ENCODE measurements at places on chromosomes 7 and 10.
A peak's percentile ranks its signal among the peaks of the same experiment; 100 is the strongest.

GRCh38 chr10:31204090-31204489 lies 114.9 kb upstream of the ZEB1 start:
- no peak for DNase-seq

- DNase-seq: peak; percentile 36
Observed at GRCh38 chr7:132187391-132187790, 388.9 kb downstream of the PLXNA4 start.

GRCh38 chr7:16562456-16563220 lies 36.0 kb downstream of the LRRC72 start:
- DNase-seq: no peak

- no peak for DNase-seq
Observed at GRCh38 chr7:38189231-38189938, 11.3 kb downstream of the STARD3NL start.

DNA sequence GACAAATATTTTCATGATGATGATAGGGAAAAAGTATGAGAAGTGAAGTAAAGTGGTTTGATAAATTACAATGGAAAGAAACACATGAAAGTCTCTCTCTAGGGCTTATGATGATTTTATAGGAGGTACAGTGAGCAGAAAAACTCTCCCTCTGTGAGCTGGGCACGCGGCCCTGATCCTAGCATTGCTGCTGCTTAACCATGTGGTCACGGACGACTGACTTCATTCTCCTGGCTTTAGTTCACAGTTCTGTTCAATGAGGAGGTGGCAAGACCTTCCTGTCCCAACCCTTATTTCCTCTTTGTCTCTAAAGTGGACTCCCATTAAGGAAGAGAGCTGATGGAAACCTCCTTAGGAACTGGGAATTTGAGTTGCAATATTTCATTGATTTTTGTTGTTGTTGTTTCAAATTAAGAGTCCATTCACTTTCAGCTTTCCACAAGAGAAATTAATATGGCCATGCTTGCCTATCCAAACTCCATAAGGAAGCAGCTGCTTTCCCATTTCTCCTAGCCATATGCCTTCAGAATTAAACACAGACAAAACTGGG lies 8.2 kb upstream of the PON3 start:
- peak; percentile 80 for DNase-seq

DNA sequence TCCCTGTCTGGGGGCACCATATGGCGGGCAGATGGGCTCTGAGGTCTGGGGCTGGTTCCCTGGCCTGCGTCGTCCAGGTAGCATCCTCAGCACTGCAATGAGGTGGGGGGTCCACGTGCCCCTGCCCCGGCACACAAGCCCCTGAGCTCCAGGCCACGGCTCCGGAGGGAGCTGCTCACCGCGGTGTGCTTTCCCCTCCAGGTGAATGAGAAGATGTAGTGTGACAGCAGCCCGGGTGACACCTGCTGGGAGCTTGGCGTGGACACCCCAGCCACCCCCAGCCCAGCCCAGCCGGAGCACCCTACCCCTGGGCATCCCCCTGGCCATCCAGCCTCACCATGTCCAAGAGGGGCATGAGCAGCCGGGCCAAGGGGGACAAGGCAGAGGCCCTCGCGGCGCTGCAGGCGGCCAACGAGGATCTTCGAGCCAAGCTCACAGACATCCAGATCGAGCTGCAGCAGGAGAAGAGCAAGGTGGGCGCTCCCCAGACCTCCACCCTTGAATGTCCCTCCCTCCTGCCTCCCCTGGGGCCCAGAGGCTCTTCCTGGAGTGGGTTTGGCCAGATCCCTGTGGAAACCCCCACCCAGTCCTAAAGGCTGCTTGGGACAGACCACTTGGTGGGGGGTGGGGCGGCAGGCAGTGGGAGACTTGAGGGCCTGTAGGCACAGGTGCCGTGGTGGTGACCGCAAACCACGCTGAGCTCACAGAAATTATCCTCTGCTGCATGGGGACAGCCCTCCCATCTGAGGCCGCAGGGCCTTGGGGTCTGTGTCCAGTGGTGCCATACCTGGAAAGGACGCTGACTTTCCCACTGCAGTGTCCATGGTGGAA lies 38.9 kb downstream of the JAKMIP3 start:
- peak; percentile 73 for DNase-seq

DNA sequence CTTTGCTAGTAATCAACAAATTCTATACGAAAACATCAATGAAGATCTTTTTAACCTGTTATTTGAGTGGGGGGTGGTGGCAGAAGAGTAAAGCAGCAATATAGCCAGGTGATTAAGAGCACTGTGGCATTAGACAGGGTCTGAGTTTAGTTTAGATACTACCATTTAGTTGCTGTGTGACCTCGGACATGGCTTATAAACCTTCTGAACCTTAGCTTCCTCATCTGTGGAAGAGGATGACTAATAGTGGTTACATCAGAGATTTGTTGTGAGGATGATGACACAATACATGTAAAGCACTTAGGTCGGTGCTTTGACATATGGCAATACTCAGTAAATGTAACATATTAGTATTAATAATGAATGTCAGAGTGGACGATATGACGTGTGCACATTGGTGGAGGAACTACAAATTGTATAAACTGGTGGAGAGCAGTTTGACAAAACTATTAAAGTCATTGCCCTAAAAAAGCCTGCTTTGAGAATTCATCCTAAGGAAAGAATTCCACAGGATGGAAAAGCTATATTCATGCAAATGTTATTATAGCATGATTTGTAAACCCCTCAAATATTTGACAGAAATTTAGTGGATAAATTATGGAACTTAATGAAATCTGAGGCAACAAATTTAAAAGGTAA lies 24.3 kb downstream of the SPAG6 start:
- DNase-seq: no peak

DNA sequence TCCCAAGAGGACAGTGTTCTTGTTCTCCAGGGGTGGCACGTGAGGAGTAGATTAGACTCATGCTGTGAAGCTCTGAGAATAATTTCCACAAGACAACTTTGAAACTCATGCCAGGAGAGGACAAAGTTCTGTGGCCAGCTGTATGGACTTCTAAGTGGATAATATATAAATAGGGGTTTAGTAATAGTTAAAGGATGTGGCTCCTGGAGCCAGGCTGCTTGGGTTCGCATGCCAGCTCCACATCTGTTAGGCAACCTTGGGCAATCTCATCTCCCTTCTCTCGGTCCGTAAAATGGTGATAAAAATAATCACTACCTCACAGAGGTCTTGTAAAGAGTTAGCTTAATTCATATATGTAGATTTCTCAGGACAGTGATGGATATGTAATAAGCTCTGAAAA lies 35.8 kb downstream of the ACSL5 start:
- no peak for DNase-seq

DNA sequence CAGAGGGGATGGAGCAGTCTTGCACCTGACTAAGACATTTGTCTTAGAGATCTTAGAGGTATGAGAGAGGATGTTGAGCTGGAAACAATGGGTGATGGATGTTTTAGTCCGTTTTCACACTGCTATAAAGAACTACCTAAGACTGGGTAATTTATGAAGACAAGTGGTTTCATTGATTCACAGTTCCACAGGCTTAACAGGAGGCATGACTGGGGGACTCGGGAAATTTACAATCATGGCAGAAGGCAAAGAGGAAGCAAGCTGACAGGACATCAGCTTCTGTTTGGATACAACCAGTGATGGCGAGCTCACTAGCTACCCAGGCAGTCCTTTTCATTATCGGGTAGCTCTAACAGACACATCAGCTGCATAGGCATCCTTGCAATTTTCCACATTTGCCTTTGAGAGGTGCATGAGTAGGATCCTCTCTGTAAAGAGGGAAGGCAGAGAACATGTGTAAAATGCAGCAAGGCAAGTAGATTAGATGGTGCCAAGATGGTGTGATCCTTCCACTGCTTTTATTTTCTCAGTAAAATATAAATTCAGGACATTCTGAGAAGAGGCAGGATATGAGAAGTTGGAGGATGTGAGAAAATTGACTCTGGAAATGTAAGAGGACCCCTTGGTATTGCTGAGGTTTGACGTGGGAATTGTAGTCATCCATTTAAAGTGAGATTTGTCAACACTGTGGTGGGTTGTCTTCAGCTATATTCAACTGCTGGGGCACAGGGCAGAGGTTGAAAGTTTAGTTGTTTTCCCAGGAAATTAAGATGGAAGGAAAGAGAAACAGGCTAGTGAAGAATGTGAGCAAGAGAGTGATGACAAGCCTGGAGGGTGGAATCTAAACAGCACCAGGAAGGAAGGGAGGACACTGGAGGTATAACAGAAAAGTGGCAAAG lies 1140.0 kb upstream of the AUTS2 start:
- no peak for DNase-seq

GRCh38 chr10:106741006-106741530 lies 423.4 kb downstream of the SORCS1 start:
- no peak for DNase-seq

- DNase-seq: no peak
Observed at GRCh38 chr7:16271355-16271915, 149.9 kb downstream of the CRPPA start.

GRCh38 chr10:22723343-22723779 lies 9.0 kb upstream of the PIP4K2A start:
- DNase-seq: no peak

DNA sequence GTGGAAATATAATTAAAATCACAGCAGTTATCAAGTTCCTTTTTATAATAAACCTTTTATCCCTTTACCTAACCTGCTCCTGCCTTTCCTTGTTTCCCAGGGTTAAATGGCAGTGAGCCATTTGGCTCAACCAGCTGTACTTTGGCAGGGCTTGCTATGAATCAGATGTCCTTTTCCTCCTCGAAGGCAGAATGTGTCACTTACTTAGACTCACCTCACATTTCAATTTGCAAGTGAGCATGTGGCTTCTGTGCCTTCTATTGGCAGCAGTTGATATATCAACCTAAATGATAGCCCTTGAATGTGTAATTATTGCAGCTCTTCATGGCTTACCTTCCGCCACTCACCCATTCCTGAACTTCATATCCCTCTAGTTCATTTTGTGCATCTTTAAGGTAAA lies 301.7 kb downstream of the CSTF2T start:
- DNase-seq: no peak

GRCh38 chr10:69864321-69864720 lies 62.6 kb downstream of the COL13A1 start:
- DNase-seq: no peak

DNA sequence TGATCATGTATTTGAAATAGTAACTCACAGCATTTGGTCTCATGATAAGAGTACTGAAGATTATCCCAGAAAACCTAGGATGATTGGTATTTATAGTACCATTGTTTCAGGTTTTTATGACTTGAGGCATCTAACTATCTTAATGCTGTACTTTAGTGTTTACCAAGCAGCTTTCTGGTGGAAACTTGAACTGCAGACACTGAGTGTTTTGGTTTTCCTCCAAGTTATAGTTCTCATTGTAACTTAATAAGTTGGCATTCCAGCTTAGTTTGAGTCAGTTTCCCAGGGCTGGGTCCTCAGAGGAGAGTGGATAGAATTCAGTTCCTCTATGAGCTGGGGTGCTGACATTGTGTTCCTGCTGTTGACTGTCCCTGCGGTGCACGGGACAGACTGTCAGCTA lies 50.4 kb downstream of the SEC23IP start:
- DNase-seq: no peak

GRCh38 chr7:134485203-134485602 lies 26.3 kb upstream of the AKR1B1 start:
- DNase-seq: no peak

DNA sequence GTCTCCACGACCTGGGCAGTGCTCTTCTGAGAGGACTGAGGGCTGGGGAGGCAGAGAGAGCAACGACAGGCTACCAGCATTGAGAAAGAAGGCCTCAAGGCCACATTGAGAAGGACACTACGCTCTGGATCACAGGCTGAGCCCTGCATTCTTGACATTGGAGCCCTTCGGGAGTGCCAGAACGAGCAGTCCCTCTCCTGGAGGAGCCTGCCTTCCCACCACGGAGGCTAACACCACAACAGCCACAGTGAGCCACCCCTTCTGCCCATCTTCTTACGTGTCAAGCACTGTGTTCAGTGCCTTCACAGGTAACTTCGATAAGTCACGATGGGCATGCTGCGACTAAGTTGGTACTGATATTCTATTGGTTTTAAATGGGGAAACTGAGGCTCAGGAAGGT lies 267.8 kb downstream of the RPS24 start:
- DNase-seq: no peak

DNA sequence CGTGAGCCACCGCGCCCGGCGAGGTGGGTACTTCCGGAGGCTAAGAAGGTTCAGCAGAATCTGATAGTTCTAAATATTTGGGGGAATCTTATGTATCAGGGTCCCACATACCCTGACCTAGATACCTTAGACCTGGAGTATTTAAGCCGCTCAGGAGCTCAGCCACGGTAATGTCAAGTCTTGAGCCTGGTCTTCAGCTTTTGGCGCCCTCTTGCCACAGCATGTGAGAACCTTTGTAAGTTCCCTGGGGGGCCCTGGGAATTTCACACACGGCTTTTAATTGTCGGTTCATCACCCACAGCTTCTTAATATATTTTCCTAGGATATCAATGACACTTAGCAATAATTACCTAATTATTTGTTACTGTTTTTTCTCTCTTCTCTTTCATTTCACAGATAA lies 324.3 kb upstream of the GALNT17 start:
- DNase-seq: no peak

DNA sequence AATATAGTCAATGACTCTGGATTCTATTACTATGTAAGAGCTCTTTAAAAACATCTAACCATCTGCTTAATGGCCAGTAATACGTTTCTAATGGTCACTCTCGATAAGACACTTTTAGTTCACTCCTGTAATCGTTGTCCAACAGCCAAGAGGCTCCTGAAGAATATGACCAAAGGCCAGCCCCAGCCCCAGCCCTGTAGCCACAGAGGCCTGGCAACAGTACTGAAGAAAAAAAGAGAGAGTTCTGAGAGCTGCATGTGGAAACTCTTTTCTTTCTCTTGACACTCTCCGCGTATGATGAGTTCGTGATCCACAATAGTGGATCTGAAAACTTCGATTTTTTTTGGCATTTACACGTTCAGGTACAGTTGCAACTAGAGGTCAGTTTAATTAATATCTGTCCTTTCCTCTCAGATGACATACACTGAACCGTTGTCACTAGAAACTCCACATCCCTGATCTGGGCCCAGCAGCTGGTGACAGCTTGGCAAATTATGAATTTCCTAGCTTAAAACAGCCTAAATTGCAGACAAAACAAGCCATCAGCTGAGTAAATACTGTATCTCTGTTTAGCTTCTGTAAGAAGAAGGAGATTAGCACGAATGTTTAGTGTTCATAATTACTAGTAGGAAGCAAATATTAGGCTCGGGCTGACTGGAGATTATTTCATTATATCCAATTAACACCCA lies 456.7 kb downstream of the LRMDA start:
- no peak for DNase-seq

DNA sequence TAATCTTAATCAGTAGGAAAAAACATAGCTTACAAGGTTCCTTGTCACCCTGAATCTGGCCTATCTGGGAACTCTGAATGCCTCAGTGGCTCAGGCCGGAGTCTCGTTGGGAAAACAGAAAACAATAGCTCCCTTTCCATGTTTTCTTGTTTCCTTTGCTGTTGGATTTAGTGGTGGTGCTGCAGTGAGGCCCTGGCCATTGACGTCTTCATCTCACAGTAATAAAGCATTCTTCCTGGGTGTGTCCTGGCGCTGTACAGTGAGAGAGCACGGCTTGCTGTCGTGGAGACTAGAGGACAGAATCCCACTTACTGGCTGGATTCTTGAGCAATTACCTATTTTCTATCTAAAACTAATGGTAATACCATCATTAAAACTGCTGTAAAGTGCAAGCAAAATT lies 1.3 kb upstream of the SPOCK2 start:
- DNase-seq: no peak

All from posterior vena cava (tissue), 2 donors.